T-helper 2 cell treated with Interferon-gamma antibody and Interleukin-4, amounts not matched to agents 100 ng/mL and 5 ng/mL, for 36 hours (primary cell): ENCODE measurements at places on chromosomes 6 and 20. TPM values are rescaled to one million over a fixed set of nuclear protein-coding genes. Genes with fewer than 3 reads are reported as not detected.

CDSN gene
- total RNA-seq = not detected in 2 replicates

ATP9A gene
- 0.59 and 1.1 TPM in 2 replicates for total RNA-seq

DLL1 gene
- total RNA-seq = 0.50 TPM in 1 of 2 replicates, not detected in the other

LST1 gene
- 29.8 and 33.1 TPM in 2 replicates for total RNA-seq

NKX2-2 gene
- not detected in 2 replicates for total RNA-seq

RSPO3 gene
- total RNA-seq = not detected in 2 replicates

IGF2R gene
- total RNA-seq = 59.5 and 64.0 TPM in 2 replicates

OR5V1 gene
- total RNA-seq = not detected in 2 replicates

ADNP gene
- 69.2 and 70.6 TPM in 2 replicates for total RNA-seq

OR2B6 gene
- 0.30 TPM in 1 of 2 replicates, not detected in the other for total RNA-seq

TP53TG5 gene
- 0.09 and 0.11 TPM in 2 replicates for total RNA-seq

PBOV1 gene
- total RNA-seq = not detected in 2 replicates

CRIP3 gene
- 0.23 and 0.34 TPM in 2 replicates for total RNA-seq

BANF2 gene
- not detected in 2 replicates for total RNA-seq

SLPI gene
- not detected in 2 replicates for total RNA-seq

STMND1 gene
- not detected in 2 replicates for total RNA-seq

NHLRC1 gene
- total RNA-seq = 0.18 and 0.39 TPM in 2 replicates

PLN gene
- not detected in 2 replicates for total RNA-seq

DDO gene
- total RNA-seq = not detected in 2 replicates

NKAIN4 gene
- total RNA-seq = not detected in 2 replicates

METTL24 gene
- not detected in 2 replicates for total RNA-seq

SMLR1 gene
- total RNA-seq = not detected in 2 replicates

RIMS1 gene
- total RNA-seq = not detected in 2 replicates

IYD gene
- total RNA-seq = not detected in 2 replicates

PREX1 gene
- 51.1 and 53.0 TPM in 2 replicates for total RNA-seq

DEFB128 gene
- total RNA-seq = not detected in 2 replicates

ZSWIM1 gene
- 9.8 and 10.7 TPM in 2 replicates for total RNA-seq

TFAP2B gene
- not detected in 2 replicates for total RNA-seq

VGLL2 gene
- not detected in 2 replicates for total RNA-seq

CDKN1A gene
- 54.7 and 56.2 TPM in 2 replicates for total RNA-seq

KCNQ5 gene
- total RNA-seq = 13.7 and 15.7 TPM in 2 replicates

SOX18 gene
- total RNA-seq = 0.68 and 0.75 TPM in 2 replicates

VSX1 gene
- not detected in 2 replicates for total RNA-seq

SGK2 gene
- total RNA-seq = 0.11 TPM in 2 replicates

PDE10A gene
- total RNA-seq = not detected in 2 replicates

TMEM14B gene
- total RNA-seq = 84.9 and 91.0 TPM in 2 replicates

UNC5CL gene
- 1.2 and 1.3 TPM in 2 replicates for total RNA-seq

JAG1 gene
- total RNA-seq = 0.95 and 1.1 TPM in 2 replicates

HDGFL1 gene
- total RNA-seq = not detected in 2 replicates

PKHD1 gene
- not detected in 2 replicates for total RNA-seq

APOBEC2 gene
- not detected in 2 replicates for total RNA-seq

BLCAP gene
- total RNA-seq = 31.9 and 32.0 TPM in 2 replicates

ACTL10 gene
- 2.9 and 3.0 TPM in 2 replicates for total RNA-seq

OR2J2 gene
- not detected in 2 replicates for total RNA-seq

TRIM15 gene
- 0.25 TPM in 1 of 2 replicates, not detected in the other for total RNA-seq

FOXF2 gene
- not detected in 2 replicates for total RNA-seq

CLVS2 gene
- total RNA-seq = not detected in 2 replicates

PRL gene
- not detected in 2 replicates for total RNA-seq

NKX2-4 gene
- not detected in 2 replicates for total RNA-seq
